Activated CD8-positive, alpha-beta memory T cell treated with anti-CD3 and anti-CD28 coated beads for 1 hour (primary cell): ENCODE measurements at places on chromosomes 13 and 19.
A peak's percentile ranks its signal among the peaks of the same experiment; 100 is the strongest.

DNA sequence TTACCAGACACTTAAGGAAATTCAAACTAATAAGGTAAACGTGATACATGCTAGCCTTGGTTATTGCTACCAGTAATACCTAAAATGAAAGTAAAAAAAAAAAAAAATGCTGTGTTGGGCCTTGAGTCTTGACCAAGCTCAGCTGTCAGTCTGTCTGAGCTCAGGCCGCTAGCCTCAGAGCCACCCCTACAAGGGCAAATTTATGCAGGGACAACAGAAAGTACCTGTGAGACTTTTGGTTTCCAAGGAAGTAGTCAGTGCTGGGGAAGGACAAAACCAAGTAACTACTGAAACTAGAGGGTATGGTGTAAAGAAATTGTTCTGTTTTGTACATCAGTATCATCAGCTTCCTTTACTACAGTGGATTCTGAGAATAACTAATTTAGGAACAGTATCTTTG, 134.3 kb upstream of the SLITRK5 start:
- no peak for DNase-seq

GRCh38 chr19:8206147-8207087, 2.8 kb upstream of the CERS4 start:
- DNase-seq, result no peak

DNA sequence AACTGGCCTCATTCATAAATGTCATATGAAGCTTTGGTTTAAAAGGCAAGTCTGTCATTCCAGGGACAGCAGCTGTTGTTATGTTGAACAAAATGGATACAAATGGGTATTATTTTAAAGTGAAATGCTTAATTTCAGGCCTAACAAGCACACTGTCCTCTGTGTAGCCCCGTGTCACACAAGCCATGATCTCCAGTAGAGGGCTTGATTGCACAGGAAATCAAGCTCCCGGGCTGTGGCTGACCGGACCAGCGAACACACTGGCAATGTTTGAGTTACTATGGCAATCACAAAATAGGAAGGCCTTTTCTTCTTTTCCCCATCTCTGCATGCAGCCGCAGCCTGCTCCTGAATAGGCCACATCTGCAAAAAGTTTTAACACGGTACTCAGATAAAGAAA, 64.0 kb upstream of the GSX1 start:
- DNase-seq, result no peak

DNA sequence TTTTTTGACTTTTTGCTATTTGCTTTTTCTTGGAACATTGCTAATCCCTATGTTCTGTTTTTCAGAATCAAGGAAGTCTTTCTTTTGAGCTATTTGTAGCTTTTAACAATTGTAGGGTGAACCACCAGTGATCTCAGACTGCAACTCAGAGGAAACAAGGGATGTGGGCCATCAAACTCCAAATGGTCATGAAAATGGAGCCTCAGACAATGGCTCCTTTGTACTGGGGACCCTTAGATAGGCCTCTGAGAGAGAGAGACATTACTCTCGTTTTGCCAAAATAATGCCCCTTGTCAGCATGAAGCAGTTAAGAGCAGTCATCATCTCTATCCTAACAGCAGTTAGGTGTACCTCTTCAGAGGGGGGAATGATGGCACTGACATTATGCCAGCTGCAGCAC, 56.4 kb upstream of the GJB6 start:
- DNase-seq, result no peak

GRCh38 chr13:114078461-114079451, 53.7 kb downstream of the RASA3 start:
- DNase-seq, result no peak

DNA sequence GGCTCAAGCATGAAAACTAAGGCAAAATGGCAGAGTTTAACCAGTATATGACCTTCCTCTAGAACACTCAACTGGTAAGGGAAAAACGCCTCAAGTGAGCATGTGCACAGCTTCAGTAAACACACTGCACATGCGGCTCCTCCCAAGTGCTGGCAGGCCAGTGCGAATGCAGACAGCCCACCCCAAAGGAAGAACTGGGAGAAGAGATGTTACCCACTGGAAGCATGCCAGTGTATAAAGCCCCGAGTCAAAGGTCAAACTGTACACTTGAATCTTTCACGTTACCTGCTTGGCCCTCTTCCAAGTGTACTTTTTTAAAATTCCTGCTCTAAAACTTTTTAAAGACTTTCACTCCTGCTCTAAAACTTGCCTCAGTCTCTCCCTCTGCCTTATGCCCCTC, 19.2 kb upstream of the RCBTB1 start:
- DNase-seq, result no peak

- no peak for DNase-seq
Measured at GRCh38 chr13:23789576-23790346, 99.4 kb downstream of the MIPEP start.

- DNase-seq, result no peak
Measured at GRCh38 chr19:8087876-8088275, 35.3 kb downstream of the CCL25 start.

- peak; percentile 56 for DNase-seq
Measured at GRCh38 chr19:38213911-38214625, 10.0 kb downstream of the DPF1 start.

DNA sequence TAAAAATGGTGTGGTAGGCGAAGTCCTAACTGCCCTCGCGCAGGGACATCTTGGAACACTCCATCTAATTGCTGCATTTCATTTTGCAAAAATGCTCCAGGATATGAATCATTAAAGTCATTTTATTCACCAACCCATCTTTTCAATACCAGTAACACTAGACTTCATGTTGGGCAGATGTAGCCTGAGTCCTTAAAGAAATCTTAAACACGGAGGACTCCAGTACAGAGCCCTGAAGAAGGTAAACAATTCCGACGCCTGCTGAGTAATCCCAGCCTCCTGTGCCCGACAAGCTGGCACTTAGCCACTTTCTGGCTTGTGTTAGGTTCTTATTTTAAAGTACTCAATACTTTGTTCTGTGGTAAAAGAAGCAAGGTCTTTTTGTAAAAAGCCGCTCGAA, 58.0 kb upstream of the IRS2 start:
- no peak for DNase-seq

- no peak for DNase-seq
Measured at GRCh38 chr13:21120191-21120590, 56.2 kb downstream of the SKA3 start.

DNA sequence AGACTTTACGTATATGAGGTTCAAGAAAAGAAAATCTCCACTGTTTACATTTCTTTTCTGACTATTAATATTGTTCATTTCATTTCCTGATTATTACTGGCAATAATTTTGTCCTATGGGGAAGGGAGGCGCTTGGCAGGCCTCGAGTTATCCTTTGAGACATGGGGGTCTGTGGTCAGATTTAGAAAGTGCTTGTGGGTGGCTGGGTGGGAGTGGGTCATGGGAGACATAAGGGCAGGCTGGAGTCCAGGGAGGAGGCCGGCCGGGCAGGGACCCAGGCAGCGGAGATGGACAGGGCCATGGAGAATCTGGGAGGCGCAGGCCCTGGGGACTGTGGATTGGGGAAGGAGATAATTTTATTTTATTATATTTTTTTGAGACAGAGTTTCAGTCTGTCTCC, 40.1 kb downstream of the LTBP4 start:
- DNase-seq, result no peak

GRCh38 chr13:101152184-101152583, 264.1 kb downstream of the NALCN start:
- no peak for DNase-seq

DNA sequence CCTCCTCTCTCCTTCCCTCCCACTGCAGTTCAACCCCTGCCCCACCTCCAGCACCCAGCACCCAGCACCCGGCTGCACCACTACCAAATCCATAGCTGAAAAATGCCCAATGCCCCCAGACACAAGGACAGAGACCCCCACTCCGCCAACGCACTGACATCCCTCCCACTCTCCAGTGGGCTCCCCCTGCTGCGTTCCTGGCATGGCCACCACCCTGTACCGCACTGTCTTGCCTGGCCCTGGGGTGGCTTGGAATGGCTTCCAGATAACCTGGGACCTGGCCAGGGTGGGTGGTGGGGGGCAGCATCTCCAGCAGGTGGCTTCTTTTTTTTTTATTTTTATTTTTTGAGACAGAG, 5.8 kb upstream of the MKNK2 start:
- DNase-seq, result no peak

DNA sequence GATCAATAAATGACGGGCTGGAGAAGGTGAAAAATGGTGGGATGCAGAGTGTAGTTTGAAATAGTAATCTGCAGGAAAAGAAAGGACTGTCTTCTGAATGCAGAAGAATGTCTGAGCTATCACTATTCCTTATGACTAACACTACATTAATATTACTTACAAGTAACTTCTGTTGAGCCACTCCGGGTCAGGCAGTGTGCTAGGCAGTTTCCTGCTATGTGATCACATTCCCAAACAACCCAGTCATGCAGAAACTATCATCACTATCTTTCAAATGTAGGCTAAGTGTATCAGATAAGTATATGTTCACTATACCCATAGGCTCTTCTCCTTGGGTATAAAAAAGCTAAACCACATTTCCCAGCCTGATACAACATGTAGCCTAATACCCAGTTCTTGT, 6.6 kb downstream of the ZNF599 start:
- DNase-seq, result no peak

DNA sequence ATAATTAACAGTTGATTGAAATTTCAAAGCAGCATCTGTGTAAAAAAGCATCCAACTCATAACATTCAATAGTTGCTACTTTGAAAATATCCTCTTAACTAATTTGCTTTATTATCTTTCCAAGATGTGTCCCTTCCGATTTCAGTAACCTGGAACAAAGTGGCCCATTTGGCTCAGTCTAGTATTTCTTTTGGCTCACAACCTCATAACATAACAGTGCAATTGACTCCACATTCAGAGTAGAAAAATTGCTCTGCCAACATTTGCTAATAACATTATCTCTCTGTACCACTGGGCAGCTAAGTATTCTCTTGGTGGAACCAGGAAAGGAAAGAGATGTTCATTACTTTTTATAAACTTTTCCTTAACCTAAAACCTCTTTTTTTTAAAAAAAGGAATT, 571.1 kb upstream of the ARGLU1 start:
- DNase-seq, result no peak

- DNase-seq, result no peak
Measured at GRCh38 chr13:23069566-23069965, 111.2 kb upstream of the SGCG start.

- DNase-seq, result no peak
Measured at GRCh38 chr19:17294051-17294891, 9.0 kb downstream of the ABHD8 start.

DNA sequence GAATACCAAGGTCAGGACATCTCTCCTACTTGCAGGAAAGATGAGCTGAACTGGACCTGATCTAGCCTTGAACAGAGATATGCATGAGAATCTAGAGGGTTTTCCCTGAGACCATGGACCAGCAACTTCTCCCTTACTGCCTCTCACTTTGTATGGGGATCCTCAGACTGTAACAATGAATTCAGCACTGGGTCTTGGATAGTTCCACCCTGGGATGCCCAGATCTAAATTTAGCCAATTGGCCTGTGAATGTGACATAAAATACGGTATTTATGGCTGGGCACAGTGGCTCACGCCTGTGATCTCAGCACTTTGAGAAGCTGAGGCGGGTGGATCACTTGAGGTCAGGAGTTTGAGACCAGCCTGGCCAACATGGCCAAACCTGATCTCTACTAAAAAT, 15.3 kb upstream of the LILRA2 start:
- no peak for DNase-seq

GRCh38 chr13:30702006-30702405, 33.3 kb upstream of the ALOX5AP start:
- DNase-seq, result no peak

DNA sequence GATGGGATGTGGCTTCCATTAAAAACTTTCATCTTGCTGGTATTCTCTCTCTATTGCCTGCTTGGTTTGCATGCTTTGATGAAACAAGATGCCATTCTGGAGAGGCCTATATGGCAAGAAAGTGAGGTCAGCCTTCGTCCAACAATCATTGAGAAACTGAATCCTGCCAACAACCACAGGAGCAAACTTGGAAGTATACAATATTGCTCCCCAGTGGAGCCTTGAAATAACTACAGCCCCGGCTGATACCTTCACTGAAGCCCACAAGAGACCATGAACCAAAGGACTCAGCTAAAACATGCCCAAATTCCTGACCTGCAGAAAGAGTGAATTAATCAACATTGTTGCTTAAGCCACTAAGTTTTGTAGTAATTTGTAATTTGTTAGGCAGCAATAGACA, 82.5 kb upstream of the FGF14 start:
- no peak for DNase-seq

DNA sequence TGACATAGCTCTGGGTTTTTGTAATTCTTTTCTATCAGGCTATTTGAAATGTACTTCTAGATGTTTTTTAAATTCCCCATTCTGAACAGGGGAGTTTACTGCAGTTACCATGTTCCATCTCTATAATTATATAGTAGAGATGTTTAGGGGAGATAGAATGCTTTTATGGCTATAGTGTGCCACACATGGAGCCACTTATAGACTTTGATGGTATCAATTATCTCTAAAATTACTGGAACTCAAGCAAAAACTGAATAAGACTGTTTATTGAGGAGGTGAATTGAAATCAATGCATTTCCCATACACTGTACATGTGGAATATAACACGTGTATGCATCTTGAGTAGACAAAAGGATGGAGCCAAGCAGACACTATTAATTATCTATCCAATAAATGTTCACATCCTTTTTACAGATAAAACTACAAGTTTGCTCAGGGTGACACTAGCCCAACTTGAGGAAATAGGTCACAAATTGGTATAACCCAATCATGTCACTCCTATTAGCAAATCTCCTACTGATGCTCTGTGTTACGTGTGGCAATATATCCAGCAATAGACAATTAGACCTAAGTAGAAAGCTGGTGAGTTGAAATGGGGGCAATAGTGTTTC, 1882.6 kb downstream of the PCDH9 start:
- no peak for DNase-seq

- no peak for DNase-seq
Measured at GRCh38 chr19:1884291-1884718, 991 bp downstream of the ABHD17A start.

DNA sequence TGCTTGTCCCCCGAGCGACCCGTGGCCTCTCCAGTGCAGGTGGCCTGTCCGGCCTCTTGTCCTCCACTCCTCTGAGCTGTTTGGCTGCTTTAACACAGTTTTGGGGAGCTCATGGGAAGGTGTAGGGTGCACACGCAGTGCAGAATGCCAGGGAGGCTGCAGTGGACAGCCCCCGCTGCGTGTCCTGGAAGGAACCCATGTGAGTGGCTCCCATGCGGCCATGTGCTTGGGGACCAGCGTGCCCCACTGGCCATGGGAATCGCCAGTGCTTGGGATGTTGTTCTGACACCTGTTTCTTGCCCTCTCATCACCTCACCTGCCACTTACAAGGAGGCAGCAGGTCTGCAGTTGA, 22.6 kb upstream of the F7 start:
- no peak for DNase-seq

DNA sequence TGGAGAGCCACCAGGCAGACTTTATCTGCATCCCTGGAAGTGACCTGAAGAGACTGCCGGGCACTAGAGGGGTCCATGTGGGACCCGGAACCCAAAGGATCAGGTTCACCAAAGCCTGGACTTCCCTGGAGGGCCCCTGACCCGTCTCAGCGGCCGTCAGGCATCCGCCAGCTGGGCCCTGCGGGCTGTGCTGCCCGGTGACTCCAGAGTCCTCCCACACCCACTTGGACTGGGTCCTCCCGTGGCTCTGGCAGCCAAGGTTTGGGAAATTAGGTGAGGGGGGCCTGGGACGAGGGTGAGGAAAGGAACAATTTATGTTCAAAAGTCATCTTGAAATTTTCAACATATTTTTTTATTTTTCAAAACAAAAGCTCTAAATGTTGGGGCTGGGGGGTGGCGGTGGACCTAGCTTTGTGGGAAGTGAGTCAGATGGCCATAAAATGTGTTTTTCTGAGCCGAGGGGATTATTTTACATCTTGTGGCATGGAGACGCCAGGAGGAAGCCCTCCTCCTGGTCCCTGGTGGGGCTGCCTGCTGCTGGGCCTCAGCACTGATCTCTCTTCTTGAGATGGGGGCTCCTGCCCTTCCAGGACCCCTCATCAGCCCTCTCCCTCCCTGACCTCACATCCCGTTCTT, 20.2 kb downstream of the CEBPA start:
- DNase-seq, result no peak
